Stimulated activated CD4-positive, alpha-beta T cell treated with anti-CD3 and anti-CD28 coated beads, Interleukin-1b, Interleukin-23, amount 100 ng/mL, for 1 hour (primary cell): ENCODE measurements at places on chromosomes 6 and 20.

- DNase-seq: no peak
Observed at GRCh38 chr6:29763491-29764289, 40.5 kb downstream of the HLA-F start.

GRCh38 chr6:157440171-157440570 lies 59.2 kb downstream of the ZDHHC14 start:
- no peak for DNase-seq

GRCh38 chr6:119073307-119074051 lies 5.0 kb downstream of the FAM184A start:
- DNase-seq: no peak

DNA sequence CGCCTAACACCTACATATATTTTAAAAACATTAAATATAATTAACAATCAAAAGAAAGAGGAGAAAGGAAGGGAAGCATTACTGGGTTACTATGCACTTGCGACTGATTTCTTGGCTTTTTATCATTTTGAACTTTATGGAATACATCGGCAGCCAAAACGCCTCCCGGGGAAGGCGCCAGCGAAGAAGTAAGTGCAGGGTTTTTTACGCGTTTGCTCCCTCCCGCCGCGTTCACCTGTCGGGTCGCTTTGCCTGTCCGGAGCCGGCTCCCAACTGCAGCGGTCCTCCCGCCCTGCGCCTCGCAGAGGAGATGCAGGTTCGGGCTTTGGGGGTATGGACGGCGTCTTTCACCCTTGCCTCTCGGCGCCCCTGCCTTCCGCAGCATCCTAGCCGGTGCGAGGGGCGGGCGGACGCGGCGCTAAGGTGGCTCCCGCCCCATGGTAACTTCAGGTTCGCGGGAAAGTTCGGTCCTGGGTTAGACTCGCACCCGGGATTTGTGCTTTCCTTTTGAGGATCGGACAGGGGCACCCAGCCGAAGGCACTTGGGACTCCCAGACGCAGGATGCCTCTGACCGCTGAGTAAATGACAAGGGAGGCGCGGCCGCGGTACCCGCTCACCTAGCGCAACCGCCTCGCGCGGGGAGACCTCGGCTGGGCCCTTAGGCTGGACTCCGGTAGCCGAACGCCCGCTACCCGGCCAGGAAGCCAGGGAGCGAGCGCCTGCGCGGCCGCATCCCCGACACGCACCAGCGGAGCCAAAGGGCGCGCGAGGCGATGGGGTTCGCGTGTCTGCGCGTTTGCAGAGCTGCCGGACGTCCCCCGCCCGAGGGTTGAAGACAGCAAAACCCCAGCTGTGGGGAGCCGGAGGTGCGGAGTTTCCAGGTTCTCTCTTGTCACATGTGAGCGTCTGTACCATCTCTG lies 891 bp downstream of the RSPO3 start:
- DNase-seq: no peak

DNA sequence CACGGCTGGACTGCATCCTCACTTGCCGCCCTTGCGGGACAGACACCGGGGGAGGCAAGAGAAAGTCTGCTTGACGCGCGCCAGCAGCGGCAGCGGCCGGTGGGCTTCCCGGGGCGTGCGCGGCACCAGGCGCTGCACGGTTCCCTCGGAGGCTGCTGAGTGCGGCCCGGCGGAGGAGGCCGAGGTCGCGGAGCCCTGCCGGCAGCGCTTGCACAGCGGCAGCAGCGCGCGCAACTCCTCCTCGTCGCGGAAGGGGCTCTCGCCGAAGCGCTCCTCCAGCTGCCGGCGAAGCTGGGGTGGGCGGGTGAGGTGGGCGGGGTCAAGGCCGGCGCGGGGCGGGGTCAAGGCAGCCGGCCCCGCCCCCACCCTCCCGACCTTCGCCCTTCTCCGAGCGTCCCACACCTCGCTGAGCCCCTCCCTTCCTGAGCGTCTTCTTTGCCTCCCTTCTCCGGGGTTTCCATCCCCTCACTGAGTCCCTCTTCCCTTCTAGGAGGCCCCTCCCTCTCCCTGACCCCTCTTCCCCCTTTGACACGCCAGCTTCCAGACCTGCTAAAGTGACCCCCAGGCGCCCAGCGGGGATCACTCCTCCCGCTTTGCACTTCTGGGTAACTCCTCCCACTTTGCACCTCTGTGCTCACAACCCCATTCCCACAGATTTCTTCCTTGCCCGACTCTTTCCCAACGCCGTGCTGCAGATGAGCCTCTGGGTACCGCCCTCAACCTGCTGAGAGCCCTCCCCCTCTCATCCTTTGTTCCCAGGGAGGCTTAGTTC lies 8.8 kb downstream of the DUSP15 start:
- peak; percentile 33 for DNase-seq

DNA sequence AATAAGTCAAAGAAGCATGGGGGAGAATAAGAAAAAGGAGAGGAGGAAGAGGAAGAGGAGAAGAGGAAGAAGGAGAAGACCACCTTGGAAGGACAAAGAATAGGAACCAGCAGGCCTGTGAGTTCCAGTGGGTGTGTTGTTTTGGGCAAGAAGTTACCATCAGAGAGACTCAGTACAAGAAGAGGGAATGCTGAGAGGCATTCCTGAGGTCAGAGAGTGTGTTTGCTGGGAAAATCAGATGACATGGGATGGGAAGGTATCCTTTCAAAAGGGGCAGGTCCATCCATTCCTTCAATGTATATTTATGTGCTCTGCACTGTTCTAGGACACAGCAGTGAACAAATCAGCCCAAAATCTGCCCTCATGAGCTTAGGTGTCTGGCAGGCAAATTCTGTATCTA lies 40.5 kb upstream of the PRIM2 start:
- no peak for DNase-seq

GRCh38 chr6:424741-425417 lies 33.3 kb downstream of the IRF4 start:
- DNase-seq: no peak

GRCh38 chr20:63064310-63064709 lies 57.5 kb upstream of the BHLHE23 start:
- no peak for DNase-seq

DNA sequence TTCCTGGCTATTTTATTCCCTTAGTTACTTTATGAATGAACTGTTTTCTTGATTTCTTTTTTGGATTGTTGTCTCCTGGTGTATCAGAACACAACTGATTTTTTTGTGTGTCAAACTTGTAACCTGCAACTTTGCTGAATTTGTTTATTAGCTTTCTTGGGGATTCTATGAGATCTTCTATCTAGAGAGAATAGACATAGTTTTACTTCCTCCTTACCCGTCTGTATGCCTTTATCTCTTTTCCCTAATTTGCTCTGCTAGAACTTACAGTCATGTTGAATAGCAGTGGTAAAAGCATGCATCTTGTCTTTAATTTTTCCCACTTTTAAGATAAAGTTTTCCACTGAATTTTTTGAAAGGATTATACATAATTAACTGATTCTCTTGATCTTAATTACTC lies 13.2 kb downstream of the RNF146 start:
- DNase-seq: no peak

DNA sequence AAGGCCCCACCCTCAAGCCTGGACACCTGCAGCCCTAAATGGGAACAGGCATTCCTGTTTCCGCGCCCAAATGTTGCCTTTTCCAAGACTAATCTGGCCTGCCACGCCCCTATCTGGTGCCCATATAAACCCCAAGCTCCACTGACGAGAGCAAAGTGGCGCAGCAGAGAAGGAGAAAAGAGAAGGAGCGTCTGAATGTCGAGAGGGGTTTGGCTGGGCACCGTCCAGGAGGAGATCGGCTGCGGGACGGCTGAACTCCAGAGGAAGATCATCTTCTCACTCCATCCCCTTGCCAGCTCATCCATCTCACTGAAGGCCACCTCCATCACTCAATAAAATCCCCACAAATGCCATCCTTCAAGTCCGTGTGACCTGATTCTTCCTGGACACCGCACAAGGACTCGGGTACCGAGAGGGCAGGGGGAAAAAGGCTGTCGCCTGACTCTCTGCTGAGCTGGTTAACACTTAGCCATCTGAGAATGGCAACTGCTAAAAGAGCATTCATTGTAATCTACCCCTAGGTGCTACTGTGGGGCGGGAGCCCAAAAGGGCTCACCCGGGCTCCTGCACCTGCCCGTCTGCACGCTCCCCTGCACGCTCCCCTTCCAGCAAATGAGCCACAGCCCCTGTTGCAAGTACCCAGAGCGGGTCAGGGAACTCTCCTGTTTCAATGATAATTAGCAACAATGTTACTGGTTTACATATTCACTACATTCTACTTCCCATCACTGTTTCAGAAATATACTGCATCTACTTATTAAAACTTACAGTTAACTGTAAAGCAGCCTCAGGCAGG lies 23.5 kb downstream of the TAF4 start:
- no peak for DNase-seq

DNA sequence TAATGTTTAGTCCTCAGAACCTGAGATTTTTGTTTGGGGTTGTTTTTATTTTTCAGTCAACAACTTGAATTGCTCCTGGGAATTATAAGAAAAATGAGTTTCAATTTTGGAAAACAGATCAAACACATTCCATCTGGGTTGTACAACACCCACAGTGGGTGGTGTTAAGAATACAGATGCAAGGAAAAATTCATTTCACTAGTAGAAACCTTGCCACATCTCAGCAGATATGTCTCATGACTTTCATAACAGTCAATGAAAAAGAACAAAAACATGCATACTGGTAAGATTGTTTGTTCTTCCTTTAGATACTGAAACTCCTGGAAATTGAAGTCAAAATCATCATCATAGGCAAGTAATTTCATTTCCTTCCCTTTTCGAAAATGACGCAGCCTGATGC lies 78.9 kb downstream of the MOXD1 start:
- no peak for DNase-seq

- no peak for DNase-seq
Observed at GRCh38 chr6:39752835-39753724, 27.9 kb upstream of the KIF6 start.

- DNase-seq: no peak
Observed at GRCh38 chr6:7991536-7991935, 72.7 kb downstream of the BLOC1S5 start.

DNA sequence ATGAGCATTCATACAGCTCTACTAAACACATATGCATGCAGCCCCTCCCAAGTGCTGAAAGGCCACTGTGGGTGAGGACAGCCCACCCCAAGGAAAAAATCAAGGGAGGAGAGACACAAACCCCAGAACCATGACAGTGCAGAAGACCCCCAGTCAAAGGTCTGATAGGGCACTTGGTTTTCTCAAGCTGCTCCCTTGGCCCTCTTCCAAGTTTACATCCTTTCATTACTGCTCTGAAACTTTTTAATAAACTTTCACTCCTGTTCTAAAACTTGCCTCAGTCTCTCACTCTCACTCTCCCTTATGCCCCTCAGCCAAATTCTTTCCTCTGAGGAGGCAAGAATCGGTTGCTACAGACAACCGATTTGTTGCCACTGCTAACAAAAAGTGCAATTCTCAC lies 24.9 kb downstream of the IPCEF1 start:
- no peak for DNase-seq
